NT2/D1 (cell line): ENCODE measurements at places on chromosomes 1 and 21.

DNA sequence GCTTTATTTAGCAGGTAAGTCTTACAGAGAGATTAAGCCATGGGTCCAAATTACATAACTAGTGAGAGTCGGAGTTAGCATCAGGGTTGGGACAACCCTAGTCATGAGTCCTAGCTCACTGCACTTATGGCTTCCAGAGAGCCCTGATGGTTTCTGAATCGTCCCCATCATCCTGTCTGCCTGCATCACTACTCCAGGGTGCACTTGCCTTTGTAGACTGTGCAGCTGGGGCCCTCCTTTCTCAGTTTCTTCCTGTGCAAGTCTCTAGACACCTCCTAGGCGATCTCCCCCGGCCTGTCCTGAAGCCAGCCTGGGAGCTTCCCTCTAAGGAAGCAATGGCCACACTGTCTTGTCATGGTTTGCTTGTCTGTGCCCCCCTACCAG is 37.1 kb downstream of the KIAA0040 start:
- no peak for DNase-seq

- no peak for DNase-seq
Observed at GRCh38 chr1:211328866-211329475, 2.3 kb downstream of the TRAF5 start.

DNA sequence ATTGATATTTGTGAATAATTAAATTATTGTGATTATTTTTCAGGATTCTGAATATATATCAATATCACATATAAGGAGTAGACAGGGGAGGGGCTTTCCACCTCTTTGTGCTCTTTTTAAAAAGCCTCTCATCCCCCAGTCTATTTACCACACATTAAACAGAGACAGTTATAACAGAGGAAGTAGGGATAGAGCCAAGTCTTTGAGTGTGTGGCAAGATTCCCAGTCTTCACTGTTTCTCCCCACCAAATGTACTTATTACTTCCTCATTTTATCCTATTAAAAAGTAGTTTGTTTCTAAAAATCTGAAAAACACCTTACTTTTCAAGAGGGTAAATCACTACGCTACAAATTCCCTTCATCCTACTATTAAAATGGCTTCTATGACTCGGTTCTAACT is 46.7 kb downstream of the EPS15 start:
- DNase-seq = no peak

GRCh38 chr1:211511947-211512346 is 20.0 kb upstream of the RD3 start:
- no peak for DNase-seq

GRCh38 chr1:239392271-239392670 is 5.9 kb downstream of the CHRM3 start:
- DNase-seq = no peak

GRCh38 chr1:156948708-156949107 is 28.3 kb downstream of the LRRC71 start:
- DNase-seq = no peak

DNA sequence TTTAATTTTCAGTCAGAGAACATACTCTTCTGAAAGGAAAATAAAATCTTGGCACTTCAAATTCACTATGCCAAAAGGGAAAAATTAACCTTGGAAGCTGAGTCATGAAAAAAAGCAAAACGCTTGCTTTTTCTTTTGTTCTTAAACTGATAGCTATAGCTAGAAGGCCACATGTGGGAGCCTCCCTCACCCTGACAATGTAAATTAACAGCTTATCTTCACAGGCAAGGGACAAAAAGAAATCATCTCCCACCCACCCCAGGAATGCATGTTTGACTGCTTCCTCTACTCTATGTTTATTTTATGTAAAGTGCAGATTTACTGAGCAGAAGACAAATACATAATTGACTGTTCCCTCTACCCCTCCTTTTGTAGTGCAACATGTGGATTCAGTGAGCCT is 38.0 kb downstream of the EBNA1BP2 start:
- DNase-seq = no peak

DNA sequence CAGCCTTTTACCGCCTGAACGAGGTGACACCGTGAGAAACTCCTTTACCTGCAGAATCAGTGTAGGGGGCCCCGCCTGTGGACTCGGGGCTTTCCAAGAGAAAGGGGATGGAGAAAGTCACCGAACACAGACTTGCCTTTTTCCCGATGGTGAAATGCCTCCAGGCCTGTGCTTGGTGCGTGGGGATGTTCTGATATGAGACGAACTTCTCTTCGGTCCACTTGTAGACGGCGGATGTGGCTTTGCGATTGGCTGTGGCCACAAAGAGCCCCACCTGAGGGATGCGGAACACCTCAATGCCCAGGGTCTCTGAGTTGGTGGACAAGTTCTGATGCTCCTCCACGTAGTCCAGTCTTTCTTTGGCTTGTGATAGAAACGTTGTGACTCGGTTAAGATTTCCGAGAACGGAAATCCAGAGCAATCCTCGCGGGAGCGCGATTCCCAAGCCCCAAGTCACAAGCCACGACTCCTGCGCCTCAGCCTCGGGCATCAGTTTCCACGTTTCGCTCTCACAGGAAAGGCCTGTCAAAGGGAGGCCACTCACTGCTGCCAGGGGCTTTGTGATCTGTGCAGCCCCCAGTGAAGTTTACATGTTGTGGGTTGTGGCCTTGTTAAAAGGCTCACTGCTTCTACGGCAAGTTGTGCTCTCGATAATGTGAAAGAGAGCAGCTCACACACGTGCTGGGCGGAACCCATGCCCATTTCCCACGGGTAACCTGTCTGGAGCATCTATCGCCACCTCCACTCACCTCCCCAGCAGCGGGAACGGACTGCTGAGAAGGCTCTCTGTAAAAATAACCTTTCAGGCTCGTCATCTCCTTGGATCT is 12.6 kb downstream of the KRTAP10-1 start:
- DNase-seq = no peak

- no peak for DNase-seq
Observed at GRCh38 chr21:37797403-37797802, 118.9 kb downstream of the KCNJ6 start.

DNA sequence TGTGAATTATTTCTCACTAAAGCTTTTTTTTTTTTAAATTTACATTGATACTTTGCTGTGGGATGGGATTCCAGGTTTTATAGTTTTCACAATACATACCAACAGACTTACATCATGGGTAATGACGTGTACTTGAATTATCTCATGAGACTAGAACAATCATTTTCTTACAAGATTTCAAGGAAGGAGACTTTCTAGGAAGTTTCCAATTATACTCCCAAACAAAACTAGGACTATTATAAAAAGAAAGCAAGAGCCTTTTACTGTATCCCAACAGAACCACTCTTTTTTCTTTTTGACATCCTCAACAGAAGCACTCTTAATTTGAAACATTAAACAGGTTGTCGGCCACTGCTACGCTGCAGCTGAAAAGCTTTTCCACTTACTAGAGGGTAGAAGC is 48.7 kb downstream of the TESK2 start:
- no peak for DNase-seq

GRCh38 chr1:85578321-85579295 is 2.0 kb upstream of the CCN1 start:
- DNase-seq = no peak

DNA sequence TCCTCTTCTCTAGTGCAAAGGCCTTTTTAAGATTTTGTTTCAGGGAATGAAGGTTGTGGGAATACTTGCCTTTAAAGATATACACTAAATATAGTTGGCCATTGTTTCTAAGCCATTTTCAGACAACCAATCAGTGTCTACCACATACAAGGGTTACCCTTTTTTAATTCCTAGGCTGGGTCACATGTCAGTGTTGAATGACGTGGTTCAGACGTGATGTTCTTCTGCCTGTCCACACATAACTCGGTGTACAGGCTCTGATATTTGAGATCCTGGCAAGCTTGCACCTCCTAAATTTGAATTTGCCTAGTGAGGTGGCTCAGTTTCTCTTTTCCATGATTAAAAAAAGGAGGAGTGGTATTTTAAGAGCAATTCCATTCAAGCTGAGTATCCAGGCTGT is 38.8 kb downstream of the DTL start:
- DNase-seq = no peak

DNA sequence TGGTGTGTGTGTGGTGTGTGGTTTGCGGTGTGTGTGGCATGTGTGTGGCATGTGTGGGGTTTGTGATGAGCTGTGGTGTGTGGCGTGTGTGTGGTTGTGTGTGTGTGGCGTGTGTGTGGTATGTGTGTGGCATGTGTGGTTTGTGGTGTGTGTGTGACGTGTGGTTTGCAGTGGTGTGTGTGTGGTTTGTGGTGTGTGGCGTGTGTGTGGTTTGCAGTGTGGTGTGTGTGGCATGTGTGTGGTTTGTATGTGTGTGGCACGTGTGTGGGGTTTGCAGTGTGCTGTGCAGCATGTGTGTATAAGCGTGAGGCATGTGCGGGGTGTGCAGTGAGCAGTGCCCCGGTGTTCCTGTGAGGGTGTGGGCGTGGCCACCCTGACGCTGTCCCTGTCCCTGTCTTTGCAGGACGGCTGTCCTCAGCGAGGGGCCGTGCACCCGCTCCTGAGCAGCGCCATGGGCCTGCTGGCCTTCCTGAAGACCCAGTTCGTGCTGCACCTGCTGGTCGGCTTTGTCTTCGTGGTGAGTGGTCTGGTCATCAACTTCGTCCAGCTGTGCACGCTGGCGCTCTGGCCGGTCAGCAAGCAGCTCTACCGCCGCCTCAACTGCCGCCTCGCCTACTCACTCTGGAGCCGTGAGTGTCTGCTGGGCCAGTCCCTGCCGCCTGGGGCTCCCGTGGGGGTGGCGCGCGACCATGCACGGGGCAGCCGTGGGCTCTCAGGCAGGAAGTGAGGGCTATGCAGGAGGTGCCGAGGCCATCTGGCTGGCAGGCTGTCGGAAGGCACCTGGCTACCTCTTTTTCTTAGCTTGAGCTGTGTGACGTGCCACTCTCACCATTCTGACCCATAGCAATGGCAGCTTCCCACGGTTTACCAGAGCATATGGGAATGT is 52.6 kb upstream of the TRAPPC10 start:
- DNase-seq = no peak

DNA sequence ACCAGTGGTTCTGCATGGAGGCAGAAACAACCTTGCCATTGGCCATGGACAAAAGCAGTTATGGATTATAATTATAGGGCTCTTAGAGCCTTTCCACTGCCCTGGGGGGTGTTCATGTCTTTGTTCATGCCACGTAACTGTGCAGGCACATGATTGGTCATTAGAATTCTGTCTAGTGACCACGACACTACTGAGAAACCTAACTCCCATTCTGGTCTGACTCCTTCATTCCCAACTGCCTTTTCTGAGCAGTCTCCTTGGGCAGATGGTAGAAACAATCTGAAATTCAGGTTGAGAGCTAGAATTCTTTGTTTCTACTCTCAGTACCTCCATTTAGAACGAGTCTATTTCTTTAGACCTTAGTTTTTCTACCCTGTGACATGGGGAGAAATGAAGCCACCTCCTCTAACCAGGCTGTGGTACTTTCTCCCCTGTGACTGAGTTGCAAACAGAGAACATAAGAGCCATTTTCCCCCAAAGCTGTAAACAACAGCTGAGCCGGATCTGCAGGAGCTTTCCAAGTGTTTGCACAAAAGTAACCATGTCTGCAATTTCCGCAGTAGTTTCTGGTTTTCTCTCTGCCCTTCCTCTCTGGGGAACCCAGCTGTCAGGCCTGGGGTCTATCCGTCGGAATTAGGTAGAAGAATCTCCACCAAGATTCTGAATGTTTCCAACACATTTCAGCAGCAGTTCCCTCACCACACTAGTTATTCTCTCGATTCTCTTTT is 37.7 kb upstream of the IPO9 start:
- no peak for DNase-seq

GRCh38 chr1:82395440-82395839 is 594.7 kb downstream of the ADGRL2 start:
- no peak for DNase-seq

DNA sequence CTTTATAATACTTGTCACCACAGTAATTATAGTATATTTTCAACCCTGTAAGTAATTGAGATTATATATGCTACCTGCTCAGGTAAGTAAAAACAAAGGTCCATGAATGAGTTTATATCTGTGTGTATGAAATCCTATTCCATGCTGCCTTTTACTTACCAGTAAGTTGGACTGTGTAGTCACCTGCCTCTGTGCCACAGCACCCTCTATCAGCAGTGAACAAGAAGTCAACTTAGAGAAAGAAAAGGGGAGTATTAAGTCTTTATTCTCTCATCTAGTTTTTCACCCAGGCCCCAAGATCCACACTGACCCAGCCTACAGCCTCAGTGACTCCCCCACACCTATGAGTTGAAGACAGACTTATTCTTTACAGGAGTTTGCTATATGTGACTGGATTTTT is 36.9 kb upstream of the IFI16 start:
- no peak for DNase-seq

DNA sequence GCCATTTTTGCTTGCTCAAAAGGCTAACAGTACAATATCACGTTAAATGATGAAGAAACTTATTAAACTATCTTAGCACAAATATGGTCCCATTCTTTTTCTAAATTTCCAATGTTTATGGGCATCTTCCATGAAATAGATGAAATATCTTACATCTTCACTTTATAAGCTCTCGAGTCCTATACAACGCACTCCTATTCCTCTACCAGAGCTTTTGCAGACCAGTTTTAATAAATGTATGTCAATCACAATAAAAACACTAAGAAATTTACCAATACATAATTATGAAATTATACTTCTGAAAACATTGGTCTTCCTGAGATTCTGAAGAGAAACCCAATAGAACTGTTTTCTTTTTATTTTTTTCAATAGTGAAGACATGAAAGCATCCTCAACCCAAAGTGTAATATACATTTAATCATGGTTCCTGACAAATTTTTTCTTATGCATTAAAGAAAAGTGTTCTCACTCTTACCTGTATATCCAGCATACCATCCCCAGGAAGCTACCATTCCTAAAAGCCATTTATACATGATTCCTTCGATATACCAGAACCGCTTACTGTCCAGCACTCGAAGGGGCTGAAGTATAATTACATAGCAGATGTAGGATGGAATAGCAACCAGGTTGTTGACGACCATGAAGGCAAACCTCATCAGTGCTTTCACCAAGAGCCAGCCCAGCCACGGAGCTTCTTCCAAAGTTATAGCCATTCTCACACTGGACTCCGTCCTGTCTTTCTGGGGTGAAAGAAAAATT is 1.8 kb downstream of the LPGAT1 start:
- no peak for DNase-seq

DNA sequence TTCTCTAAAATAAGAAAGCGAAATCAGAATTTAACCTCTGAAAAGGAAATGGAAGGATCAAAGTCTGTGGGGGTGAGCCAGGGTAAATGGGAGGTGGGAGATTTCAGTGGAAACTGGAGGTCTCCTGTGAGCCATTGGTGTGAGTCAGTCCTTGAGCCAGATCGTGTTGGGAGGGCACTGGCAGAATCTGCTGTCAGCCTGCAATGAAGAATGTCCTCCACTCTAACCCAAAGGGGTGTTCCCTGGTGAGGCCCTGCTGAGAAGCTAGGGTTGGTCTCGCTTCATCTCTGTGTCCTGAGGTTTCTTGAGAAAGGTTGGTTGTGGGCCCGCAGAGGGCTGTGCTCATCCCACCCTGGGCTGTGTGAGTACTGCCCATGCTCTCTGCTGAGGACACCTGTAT is 2.4 kb downstream of the QSOX1 start:
- no peak for DNase-seq
